ENCODE measurements at places on chromosomes 13 and 19.

GRCh38 chr13:92781965-92782690 lies 444.5 kb upstream of the GPC6 start:
- DNase-seq = no peak

- no peak for DNase-seq
Measured at GRCh38 chr13:36088001-36088400, 43.2 kb downstream of the DCLK1 start.

GRCh38 chr13:24684600-24684998 lies 4.4 kb downstream of the ATP12A start:
- peak; percentile 27 for DNase-seq

GRCh38 chr19:40221858-40222619 lies 3.9 kb upstream of the TTC9B start:
- peak; percentile 69 for DNase-seq

DNA sequence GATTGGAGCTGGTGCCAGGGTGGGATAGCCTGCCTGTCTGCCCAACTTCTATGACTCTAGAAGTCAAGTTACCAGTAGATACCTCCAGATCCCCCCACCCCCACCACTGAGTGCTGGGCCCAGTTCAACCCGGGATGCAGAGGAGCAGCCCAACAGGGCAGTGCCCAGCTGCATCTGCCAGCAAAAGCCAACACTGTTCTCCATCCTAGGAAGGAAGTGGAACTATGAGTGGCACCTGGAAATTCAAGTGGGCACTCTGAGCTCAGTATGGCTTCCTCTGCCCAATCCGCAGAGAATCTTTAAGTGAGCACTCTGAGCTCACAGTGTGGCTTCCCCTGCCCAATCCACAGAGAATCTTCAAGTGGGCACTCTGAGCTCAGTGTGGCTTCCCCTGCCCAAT lies 14.2 kb downstream of the TUBGCP3 start:
- DNase-seq = no peak
